ENCODE measurements at places on chromosomes 5 and 9.

DNA sequence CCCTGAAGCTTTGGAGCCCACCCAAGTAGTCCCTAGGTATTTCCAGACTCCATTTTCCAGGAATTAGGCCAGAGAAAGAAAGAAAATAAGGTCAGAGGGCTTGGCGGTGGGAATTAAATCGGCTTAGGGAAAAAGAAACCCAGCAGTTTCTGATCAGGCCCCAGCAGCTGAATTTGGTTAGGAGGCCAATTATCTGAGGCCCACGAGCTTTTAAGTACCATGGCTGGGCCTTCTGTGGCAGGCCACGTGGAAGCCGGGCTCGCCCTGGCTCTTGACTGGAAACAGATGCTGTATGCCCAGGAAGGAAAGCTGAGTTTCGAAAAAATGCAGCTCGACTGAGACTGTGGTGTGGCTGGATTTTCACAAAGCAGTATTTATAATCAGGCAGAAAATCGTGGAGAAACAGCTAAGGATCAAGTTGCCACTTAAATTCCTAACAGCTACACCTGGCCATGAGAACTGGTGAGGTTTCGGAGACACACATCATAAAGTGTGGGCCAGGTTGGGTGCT, 75.1 kb upstream of the PANK3 start:
- DNase-seq = no peak

DNA sequence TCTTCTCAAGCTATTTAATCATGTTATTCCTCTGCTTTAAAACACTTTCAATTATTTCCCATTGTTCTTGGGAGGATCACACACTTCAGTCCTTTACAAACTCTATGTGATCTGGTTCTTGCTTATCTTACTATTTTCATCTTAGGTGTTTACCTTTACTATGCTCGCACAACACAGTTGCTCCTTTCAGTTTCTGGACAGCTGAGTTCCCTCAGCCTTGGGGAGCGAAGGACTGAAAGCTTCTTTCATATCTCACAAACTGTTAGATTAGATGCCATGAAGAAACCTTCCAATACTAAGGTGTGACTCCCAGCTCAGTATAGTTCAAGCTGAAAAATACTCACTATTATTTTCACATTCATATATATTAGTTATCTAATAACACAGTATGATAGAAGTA, 117.9 kb downstream of the CDC42SE2 start:
- DNase-seq = no peak

- DNase-seq = no peak
Observed at GRCh38 chr9:36928670-36929349, 105.3 kb downstream of the PAX5 start.

DNA sequence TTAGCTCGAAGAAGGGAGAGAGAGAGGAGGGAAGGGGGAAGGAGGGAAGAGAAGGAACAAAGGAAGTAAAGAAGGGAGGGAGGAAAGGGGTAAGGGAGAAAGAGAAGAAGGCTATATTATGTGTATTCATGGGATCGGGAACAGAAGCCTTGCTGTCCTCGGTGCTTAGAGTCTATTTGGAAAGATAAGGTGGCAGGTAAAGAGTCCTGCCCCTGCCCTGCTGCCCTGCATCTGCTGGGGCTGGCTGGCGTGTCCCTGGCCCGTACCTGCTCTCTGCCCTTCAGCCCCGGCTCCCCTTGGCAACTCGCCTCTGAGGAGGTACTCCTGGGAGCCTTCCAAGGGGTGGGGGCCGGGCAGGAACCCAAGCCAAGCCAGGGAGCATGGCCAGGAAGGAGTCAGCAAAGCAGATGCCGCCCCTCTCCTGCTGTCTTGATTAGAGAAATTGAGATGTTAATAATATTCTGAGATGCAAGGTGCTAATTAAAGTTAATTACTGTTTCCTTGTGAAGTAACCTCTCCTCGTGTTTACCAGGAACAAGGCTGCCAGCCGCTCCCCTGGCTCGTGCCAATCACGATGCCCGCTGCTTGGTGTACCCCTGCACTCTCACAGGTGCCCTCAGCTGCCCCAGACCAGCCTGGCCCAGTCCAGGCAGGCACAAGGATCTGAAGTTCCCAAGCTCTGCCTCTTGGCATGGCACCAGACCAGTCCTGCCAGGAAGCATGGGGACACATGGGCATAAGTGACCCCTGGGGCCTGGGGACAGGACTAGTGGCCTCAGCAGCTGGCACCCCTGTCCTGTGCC, 36.6 kb downstream of the PCDH1 start:
- no peak for DNase-seq

DNA sequence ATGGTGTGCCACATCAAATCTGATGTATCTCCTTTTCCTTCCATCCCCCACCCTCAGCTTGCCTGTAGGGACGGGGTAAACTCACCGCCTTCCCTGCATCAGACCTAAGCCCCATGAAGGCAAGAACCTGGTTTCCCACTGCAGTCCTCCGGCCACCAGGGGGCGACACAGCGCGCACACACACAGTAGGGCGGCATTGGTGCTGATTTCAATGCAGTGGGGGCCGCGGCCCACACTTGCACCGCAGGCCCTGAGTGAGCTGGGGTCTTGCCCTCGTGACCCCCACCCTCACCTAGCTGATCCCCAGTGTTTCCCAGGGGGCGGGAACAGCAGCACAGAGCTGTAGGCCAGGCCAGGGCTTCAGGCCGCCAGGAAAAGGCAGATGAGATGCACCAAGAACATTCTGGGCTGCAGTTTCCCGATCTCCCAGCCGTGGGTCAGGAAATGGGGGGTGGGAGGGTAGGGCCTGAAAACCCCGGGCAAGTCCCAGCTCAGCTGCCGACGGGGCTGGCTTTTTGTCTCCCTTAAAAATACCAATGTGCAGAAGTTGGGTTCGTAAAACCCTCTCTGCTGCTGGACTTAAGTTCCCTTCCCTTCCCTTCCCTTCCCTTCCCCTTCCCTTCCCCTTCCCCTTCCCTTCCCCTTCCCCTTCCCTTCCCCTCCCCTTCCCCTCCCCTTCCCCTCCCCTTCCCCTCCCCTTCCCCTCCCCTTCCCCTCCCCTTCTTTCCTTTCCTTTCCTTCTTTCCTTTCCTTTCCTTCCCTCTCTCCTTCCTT, 19.5 kb downstream of the FAM163B start:
- no peak for DNase-seq

- DNase-seq = no peak
Observed at GRCh38 chr5:75663579-75664284, 52.5 kb downstream of the ANKDD1B start.

- DNase-seq = no peak
Observed at GRCh38 chr9:2411459-2412215, 209.9 kb upstream of the VLDLR start.

- DNase-seq = no peak
Observed at GRCh38 chr5:79503794-79504495, 10.0 kb downstream of the HOMER1 start.

GRCh38 chr9:97525451-97525850, 24.0 kb downstream of the TMOD1 start:
- no peak for DNase-seq

- no peak for DNase-seq
Observed at GRCh38 chr5:83942155-83942554, 221.5 kb upstream of the HAPLN1 start.

- no peak for DNase-seq
Observed at GRCh38 chr9:128250839-128251731, 24.7 kb downstream of the GOLGA2 start.

GRCh38 chr5:61805101-61805500, 473.0 kb downstream of the ZSWIM6 start:
- DNase-seq = no peak

GRCh38 chr9:122364783-122365150, 6.1 kb upstream of the PTGS1 start:
- no peak for DNase-seq

GRCh38 chr9:135888766-135889394, 18.5 kb downstream of the CAMSAP1 start:
- DNase-seq = no peak

GRCh38 chr9:82597241-82598203, 465.4 kb downstream of the RASEF start:
- DNase-seq = no peak

DNA sequence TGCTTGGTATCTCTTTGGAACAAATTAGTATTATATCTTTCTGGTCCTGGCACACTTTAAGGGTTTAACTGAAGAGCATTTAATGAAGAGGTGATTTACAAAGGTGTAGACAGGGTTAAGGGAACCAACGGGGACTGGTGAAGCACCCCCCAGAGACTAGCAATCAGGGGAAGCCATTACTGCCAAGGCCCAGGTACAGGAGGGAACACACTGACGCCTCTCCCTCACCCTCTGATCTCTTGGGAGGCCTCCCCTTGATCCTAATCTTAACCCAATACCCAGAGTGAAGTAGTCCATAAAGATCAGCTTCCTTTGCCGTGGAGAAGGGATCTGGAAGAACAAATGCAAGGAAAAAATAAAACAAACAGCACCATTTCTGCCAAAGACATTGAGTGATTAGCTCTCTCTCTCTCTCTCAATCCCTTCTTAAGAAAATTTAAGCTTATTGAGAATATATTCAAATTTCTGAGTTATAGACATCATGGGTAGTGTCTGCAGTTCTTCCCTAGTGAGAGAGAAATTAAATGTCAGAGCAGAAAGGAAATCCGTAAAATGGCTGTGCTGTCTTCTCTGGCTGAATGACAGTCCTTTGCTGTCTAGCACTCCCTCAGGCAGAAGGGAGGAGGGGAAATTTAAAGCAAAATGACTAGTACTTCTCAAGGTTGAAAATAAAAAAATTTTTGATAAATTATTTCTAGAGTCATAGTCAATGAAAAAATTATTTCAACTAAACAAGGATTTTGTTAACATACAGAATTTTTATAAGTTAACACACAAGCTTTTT, 20.0 kb downstream of the F2R start:
- DNase-seq = no peak

- no peak for DNase-seq
Observed at GRCh38 chr5:117131048-117131679, 556.5 kb upstream of the SEMA6A start.

DNA sequence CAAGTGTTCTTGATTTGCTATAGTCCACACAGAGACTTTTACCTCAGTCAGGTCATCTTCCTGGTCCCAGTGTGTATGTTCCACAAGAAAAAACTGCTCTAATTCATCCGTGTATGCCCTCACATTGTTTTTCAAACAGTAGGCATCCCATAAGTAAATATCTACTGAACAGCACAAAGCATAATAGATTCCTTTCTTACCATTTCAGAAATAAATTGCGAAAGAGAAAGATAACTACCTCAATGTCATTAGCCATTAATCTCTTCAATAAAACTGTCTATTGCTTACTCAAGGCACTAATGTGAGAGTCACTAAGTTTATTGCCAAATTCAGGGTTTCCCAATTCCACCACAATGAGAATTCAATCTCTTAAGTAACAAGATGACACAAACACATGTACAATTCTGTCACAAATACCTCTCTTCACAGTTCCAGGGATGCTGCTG, 9.6 kb downstream of the FBXW2 start:
- DNase-seq = peak; percentile 40

- DNase-seq = peak; percentile 62
Observed at GRCh38 chr5:172777881-172778814, 7.2 kb upstream of the DUSP1 start.

GRCh38 chr5:131634996-131635683, at the start of gene RAPGEF6:
TSS of gene RAPGEF6 (minus strand) at chr5:131635229. CDS start at chr5:131635030, 199 bp downstream.
- DNase-seq = peak; percentile 59

DNA sequence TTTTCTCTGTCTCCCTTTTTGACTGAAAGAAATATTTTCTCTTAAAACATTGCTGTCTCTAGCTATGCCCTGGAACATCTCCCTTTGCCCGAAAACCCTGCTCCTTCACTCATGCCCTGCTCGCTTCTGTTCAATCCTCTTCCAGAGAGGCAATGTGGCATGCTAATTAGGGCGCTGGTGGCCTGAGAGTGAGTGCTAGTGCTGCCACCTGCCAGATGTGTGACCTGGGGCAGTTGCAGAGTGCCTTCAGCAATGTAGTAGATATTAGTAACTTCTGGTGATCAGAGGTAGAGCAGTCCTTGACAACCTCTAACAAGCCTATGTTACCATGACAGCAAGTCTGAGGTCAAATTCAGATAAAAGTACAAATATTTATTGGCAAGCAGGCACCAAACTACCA, 119.5 kb upstream of the OSMR start:
- no peak for DNase-seq

- no peak for DNase-seq
Observed at GRCh38 chr5:32777733-32778132, 66.6 kb downstream of the NPR3 start.

DNA sequence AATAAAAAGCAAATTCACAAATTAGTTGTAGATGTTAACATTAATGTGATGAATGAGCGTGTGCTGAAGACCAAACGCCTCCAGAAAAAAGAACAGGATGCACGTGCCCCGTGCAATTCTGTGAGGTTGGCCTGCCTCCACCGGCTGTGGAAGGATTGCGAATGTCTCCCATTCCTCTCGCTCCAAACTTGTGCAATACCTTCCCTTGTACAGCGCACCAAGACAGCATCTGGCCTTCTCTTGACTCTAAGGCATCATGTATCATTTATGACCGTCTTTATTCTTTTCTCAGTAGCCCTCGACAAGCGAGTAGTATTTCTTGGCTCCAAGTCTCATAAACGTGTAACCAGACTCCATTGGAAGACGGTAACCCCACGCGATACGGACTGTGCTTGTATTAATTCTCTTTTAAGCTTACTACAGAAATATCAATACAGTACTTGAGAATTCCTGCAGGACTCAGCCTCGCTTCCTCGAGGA, 1.5 kb upstream of the TESK1 start:
- DNase-seq = no peak

DNA sequence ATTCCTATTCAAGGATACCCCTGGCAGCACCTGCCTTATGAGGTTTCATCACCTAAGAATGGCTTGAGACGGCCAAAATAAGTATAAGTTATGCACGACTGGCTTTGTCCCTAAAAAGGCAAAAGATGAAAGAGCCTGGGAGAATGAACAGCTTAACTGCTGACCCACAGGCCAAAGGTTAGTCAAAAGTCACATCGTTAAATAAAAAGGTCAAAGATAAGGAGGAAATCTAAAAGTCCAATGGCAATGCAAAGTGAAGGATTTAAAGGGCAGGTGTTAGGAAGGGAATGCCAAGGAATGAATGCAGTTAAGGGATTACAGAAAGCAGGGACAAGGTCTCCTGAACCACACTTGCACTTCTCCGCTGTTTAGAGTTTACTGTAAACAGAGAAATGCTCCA, 5.6 kb downstream of the TAL2 start:
- DNase-seq = no peak

- no peak for DNase-seq
Observed at GRCh38 chr9:80554301-80554700, 982.5 kb downstream of the TLE4 start.

GRCh38 chr9:116313638-116314037, 160.0 kb downstream of the PAPPA start:
- DNase-seq = no peak

GRCh38 chr5:6545770-6546690, 86.8 kb downstream of the NSUN2 start:
- no peak for DNase-seq

Data from HuH-7 (cell line).